ENCODE measurements at places on chromosomes 13 and 19.

GRCh38 chr13:49521224-49521623 is 25.5 kb downstream of the PHF11 start:
- DNase-seq = no peak

GRCh38 chr13:27264181-27264580 is 6.4 kb upstream of the RASL11A start:
- no peak for DNase-seq

DNA sequence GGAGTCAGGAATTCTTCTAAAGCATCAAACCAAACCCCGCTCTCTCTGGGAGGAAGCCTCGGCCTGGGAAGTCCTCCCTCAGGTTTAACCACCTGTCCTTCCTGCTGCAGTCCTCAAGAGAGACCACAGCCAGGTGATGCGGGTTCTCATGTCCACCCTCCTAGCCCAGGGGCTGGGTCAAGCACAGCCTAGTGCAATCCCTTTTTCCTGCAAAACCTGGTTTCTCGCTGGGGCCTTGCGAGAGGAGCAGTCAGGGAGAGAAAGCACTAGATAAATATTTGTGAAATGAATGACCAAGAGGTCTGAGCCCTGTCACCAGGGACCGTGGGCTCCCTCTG is 2.4 kb downstream of the SLC8A2 start:
- DNase-seq = no peak

DNA sequence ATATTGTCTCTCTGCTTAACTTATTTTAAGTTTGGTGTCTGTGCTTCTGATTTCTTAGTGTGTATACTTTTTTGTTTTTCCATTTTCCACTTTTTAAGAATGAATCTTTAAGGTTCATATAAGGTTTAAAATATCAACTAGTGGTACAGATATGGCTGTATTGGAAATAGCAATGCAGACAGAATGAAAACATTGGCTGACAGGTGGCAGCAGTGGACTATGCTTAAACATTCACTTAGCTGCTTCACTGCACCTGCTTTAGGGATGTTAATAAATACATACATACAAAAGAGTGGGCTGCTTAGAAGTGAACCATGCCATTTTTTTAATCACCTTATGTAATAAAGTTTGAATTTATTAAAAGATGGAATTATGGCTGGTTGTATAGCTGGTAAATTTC is 27.3 kb downstream of the TM9SF2 start:
- no peak for DNase-seq

- no peak for DNase-seq
These were observed 6.9 kb downstream of the CHAF1A start for GRCh38 chr19:4409123-4409933.

- DNase-seq = no peak
These were observed 211.8 kb upstream of the ZNF536 start for GRCh38 chr19:30160426-30160825.

GRCh38 chr13:50401049-50401505 is 385.8 kb downstream of the KCNRG start:
- DNase-seq = no peak

DNA sequence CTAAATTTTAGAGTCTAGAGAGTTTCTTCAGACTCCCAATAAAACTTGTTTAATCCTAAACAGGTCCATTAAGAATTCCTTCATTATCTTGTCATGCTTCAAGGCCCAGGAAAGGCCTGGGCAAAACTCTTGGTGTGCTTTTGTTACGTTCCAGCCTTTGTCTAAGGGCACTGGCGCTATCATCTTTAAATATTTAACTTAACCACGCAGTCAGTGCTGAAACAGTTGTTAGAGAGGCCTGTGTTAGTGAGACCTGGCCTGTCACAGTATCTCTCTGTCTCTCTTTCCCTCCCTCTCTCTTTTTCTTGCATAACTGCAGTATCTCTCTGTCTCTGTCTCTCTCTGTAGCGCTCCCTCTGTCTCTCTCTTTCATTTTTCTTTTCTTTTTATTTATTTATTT is 8.2 kb upstream of the OR1M1 start:
- DNase-seq = no peak

DNA sequence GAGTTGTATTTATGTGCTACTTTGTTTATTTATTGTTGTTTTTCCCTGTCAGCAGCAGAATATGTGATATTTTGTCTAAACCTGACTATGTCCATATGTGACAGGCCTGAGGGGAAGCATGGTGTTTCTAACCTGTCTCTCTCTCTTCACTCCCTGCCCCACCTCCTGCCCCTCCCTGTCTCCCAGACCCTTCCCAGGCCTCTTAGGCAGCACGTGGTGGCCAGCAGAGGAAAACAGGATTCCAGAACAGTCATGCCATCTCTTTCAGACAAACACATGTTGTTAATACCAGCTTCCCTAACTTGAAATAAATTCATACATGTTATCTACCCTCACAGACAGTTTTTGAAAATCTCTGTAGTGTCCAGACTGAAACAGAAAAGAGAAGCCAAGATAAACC is 31.0 kb upstream of the ATP11A start:
- no peak for DNase-seq

DNA sequence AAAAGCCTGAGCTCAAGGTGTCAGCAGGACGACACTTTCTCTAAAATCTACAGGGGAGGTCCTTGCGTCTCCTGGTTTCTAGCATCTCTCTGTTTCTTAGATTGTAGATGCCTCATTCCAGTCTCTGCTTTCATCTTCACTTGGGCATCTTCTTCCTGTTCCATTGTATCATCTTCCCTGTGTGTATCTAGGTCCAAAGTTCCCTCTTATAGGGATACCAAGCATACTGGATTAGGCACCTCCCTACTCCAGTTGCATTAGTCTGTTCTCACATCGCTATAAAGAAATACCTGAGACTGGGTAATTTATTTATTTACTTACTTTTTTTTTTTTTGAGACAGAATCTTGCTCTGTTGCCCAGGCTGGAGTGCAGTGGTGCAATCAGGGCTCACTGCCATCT is 91.3 kb upstream of the ABCC4 start:
- DNase-seq = no peak

DNA sequence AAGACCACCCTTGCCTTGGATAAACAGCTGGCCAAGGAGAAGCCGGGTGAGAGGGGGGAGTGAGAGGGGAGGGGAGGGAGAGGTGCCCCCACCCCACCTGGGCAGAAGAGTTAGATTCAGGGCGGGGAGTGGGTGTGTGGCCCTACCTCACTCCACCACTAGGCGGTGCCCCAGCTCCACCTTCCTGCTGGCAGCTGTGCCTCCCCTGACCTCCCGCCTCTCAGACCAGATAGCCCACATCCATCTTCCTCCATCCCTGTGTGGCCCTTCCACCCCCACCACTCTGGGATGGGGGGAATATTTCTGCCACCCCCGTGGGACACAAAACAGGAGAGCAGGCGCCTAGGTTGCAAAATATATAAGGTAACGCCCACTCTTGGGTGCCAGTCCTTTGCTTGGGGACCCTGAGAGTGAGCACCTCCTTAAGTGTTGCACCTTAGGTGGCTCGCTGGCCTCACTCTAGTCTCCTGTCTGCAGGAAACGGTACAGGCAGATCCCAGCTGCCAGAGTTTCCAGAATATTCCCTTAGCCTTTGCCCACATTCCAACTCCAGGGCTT is 13.8 kb upstream of the EHD2 start:
- peak; percentile 56 for DNase-seq

- no peak for DNase-seq
These were observed 7.0 kb downstream of the PRODH2 start for GRCh38 chr19:35805526-35806102.

DNA sequence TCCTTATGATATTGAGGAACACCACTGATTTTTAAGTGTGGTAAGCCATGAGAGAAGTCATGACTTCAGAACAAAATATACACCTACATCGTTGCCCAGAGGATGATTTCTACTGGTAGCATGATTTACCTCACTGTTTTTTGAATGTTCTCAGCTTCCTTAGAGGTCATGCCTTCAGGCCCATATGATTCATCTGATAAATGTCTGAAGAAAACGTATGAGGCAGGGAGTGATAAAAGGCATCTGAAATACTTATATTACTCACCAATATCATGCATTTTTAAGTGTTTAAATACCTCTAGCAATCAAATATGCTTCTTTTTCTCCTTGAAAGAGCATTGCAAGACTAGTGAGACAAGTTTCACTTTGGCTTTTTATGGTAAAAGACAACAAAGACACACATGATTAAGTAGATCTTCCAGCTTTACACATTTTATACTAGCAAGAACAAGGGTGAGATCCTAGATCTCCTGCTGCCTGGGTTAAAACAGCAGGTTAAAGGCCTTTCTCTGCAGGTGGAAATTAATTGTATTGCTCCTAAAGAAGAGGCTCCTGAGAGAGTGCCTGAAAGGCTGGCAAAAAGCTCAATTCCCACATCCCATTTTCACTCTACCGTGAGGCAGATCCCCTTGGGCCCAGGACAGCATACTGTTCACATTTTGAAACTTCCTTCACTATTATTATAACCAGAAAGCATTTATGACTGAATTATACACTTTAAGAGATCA is 432.4 kb downstream of the SLITRK1 start:
- DNase-seq = no peak

GRCh38 chr13:104270731-104271130 is 1204.5 kb upstream of the SLC10A2 start:
- DNase-seq = no peak

DNA sequence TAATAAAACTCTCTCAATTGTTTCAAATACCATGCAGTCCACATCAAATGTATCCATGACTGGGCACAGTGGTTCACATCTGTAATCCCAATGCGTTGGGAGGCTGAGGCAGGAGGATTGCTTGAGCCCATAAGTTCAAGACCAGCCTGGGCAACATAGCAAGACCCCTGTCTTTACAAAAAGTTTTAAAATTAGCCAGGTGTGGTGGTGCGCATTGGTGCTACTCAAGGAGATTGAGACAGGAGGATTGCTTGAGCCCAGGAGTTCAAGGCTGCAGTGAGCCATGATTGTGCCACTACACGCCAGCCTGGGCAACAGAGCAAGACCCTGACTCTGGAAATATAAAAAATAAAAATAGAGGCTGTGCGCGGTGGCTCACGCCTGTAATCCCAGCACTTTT is 5.0 kb downstream of the CLIP3 start:
- no peak for DNase-seq

DNA sequence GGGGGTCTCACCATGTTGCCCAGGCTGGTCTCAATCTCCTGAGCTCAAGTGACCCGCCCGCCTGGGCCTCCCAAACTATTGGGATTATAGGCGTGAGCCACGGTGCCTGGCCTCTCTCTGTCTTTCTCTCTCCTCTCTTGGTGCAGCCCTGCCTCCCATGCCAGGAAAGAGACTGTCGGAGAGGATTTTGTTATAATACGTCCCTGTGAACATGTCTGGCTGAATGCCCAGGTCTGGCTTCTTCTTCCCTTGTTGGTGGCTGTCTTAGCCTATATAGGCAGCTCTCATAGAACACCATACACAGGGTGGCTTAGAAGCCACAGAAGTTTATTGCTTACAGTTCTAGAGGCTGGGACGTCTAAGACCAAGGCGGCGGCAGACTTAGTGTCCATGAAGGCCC is 46.4 kb downstream of the PEX11G start:
- DNase-seq = no peak

Measured in uterus (tissue), 4 donors.